Pulmonary artery endothelial cell (primary cell): ENCODE measurements at places on chromosomes 2 and 18. TPM values are rescaled to one million over a fixed set of nuclear protein-coding genes. Genes with fewer than 3 reads are reported as not detected.

REG3G gene
- not detected in 2 replicates for total RNA-seq

KCNIP3 gene
- total RNA-seq: 0.33 and 0.35 TPM in 2 replicates

ARHGEF33 gene
- total RNA-seq: 0.07 and 0.11 TPM in 2 replicates

KLHL41 gene
- total RNA-seq: 0.13 and 0.28 TPM in 2 replicates

COBLL1 gene
- 4.4 and 6.8 TPM in 2 replicates for total RNA-seq

DBI gene
- total RNA-seq: 99.0 and 107 TPM in 2 replicates

ST3GAL5 gene
- 11.2 and 11.6 TPM in 2 replicates for total RNA-seq

ACVR1C gene
- total RNA-seq: 0.07 TPM in 2 replicates

OSGEPL1 gene
- total RNA-seq: 6.8 and 9.2 TPM in 2 replicates

EIF2AK3 gene
- 20.8 and 26.1 TPM in 2 replicates for total RNA-seq

MFSD6 gene
- total RNA-seq: 1.2 and 10.0 TPM in 2 replicates

GULP1 gene
- 29.9 and 32.2 TPM in 2 replicates for total RNA-seq

TRIM43 gene
- not detected in 2 replicates for total RNA-seq

MLPH gene
- total RNA-seq: not detected in 2 replicates

MAL gene
- not detected in 2 replicates for total RNA-seq

RGPD4 gene
- total RNA-seq: under 0.01 TPM in 1 of 2 replicates, not detected in the other
